ENCODE measurements at places on chromosomes 12 and 14.
A peak's percentile ranks its signal among the peaks of the same experiment; 100 is the strongest.

GRCh38 chr14:95069018-95069417 lies 88.3 kb downstream of the DICER1 start:
- DNase-seq, result no peak

DNA sequence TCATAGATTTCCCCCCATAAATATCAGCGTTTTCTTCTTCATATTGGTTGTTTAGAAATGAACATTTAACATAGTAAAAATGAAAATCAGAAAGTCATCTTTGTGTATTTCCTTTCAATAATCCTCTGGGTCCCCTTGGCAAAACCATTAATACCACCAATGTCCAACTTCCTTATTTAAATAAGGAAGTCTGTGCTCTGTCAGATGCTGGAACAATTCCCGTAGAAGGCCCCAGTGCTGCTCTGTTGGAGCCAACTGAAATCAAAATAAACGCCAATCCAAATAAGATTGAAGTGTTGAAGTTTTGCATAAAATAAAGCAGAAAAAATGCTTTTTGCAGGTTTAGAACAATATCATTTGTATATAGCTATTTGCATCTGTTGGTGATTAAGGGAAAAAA lies 93.1 kb downstream of the PPM1H start:
- DNase-seq, result no peak

DNA sequence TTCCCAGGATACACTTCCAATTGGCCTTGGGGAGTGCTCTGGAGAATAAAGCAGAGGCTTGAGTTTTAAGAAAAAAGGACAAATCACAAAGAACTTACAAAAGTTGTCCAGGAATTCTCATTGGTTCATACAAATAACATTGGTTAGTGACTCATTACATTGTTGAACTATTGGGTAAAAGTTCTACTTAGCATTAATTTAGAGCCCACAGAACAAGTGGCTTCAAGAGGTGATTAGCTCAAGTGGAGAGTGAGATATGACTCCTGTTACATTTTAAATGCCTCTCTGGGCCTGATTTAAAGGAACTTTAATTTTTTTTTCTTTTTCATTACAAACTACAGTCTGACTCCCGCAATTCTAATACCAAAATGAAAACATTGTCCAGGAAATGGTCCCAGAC lies 72.9 kb downstream of the ASCL4 start:
- DNase-seq, result no peak

DNA sequence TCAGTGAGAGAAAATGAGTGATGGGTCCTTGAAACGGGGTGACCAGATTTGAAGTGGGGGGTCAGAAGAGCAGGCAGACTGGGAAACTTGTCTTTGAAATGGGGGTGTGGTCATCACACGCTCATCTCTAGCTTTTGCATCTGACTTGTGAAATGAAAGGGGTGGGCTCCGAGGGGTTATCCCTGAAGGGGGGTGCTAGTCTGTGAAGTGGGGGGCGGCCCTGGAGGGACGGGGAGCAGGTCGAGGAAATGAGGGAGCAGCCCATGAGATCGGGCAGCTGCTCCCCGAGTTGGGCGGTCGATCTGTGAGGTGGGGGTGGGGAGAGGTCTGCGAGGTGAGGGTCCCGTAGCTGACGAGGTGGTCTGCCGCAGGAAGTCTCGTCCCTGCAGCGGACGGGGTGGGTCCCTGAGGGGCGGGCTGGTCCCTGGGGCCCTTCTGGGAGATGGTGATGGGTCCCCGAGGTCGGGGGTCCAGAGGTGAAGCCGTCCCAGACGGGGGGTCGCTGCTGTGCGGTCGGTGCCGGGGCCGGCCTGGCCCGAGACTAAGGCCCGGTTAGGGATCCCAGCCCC lies 542 bp downstream of the PXN start:
- DNase-seq, result no peak

- DNase-seq, result no peak
Measured at GRCh38 chr14:61591862-61592261, 103.5 kb upstream of the HIF1A start.

- DNase-seq, result no peak
Measured at GRCh38 chr12:18955594-18955993, 173.9 kb upstream of the PLEKHA5 start.

GRCh38 chr14:94545131-94545841 lies 16.0 kb upstream of the SERPINA4 start:
- DNase-seq, result no peak

DNA sequence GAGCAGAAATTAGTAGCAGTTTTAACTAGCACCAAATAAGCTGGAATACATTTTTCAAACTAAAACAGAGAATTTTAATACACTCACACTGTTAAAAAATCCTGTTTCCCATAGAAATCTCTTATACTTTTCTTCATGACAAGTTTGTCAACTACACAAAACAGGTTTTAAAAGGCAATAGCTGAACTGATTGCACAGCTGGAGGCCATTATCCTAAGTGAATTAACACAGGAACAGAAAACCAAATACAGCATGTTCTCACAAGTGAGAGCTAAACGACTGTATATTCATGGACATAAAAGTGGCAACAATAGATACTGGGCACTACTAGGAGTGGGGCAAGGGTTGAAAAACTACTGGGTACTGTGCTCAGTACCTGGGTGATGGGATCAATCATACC lies 11.6 kb upstream of the HAL start:
- no peak for DNase-seq

- DNase-seq, result no peak
Measured at GRCh38 chr12:109951136-109951535, 45.0 kb downstream of the GIT2 start.

DNA sequence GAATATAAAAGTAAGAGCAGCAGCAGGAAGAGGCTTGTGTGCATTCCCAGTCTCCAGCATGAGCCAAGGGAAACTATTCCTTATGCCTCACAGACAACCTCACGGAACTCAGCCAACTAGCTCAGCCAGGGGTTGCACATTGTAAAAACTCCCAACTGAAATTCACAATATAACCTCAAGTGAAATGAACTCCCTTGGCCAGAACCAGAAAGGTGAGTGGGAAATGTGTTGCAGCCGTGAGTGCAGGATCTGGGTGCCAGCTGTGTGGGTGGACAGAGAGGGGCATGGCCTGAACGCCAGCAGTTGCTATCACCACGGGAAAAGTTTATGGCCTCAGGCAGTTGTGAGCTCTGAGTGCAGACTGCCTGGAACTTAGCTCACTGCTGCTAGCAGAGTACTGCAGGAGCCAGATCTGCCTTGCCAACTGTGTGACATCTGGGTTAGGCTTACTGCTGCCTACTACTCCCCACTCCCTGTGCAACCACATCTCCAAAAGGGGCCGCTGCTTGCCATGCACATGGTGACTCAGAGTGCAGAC lies 2.3 kb upstream of the CLEC1A start:
- no peak for DNase-seq

DNA sequence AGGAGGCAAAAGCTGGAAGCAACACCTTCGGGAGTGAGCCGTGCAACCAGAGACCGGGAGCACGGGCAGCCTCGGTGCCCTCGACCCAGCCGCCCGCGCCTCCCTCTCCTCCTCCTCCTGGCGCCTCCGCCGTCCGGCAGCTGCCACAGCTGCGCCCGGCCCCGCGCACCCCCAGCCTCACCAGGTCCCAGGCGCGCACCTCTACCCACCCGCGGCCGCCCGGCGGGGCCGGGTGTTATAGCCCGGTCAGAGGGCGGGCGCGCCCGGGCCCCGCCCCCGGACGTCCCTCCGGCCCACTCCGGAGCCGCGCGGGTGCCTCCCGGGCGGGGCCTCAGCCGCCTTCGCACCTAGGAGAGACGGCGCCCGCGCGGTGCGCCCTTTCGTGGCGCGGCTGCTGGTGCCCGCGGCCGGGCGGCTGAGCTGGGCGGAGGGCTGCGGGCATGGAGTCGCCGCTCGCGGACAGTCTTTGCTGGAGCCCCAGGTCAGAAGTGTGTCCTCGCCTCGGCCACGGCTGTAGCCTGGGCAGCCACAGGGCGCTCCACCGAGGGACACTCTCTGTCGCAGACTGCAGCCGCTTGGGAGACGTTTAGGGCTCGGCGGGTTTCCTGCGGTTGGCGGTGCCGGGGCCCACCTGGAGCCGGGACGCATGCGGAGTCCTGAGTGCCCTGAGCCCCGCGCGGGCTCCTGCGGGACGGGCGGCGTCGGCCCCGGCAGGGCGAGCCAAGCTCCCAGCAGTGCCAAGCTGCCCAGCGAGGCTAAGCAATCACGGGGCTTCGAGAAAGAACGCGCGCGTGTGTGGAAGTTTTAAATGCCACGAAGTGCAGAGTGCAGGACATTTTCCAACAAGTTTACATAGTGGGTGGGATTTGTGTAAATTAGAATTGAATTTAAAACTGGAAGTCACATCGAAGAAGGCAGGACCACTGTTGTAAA lies at the start of gene CPM:
TSS of gene CPM (minus strand) at position 211 of the 933 bp plus-strand sequence. CDS start 334 bp downstream, outside the sequence.
- peak; percentile 33 for DNase-seq

DNA sequence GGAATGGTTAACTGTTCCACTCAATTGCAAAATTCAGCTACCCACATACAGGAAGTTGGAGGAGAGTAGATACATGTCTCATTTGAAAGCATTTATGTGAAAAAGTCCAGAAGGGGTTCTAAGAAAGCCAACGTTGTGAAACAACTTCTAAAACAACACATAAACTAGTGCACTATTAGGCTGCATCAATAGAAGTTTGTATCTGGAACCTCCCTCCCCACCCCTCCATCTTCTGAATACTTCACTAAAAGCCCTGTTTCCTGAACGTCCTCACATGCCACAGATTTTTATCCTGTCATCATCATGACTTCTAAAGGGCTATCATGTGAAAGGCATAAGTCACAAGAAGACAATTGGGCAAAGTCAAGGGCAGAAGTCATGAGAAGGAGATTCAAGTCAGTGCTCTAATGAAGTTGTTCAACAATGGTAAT lies 5.5 kb downstream of the KRT79 start:
- DNase-seq, result no peak

DNA sequence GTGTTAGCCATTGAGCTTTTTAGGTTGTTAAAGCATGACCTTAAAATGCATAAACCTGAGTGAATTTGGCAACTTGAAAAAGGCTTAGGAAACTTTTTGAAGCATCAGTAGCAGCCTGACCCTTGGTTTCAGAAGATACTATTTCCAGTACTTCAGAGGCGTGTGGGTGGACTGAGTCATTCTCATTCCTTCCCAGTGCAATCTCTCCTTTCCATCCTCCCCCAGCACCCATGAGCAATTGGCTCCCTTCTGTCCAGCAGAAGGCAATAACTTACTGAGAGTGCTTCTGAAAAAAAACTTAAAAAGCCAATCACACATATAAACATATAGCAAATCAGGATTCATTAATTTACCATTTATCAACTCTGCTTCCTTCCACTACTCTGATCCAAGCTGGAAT lies 299.3 kb upstream of the STXBP6 start:
- DNase-seq, result no peak

GRCh38 chr12:93706387-93706786 lies 29.2 kb downstream of the CRADD start:
- no peak for DNase-seq

GRCh38 chr14:34436960-34437728 lies 24.9 kb downstream of the SPTSSA start:
- no peak for DNase-seq

GRCh38 chr14:61678975-61679374 lies 16.3 kb upstream of the HIF1A start:
- DNase-seq, result no peak

DNA sequence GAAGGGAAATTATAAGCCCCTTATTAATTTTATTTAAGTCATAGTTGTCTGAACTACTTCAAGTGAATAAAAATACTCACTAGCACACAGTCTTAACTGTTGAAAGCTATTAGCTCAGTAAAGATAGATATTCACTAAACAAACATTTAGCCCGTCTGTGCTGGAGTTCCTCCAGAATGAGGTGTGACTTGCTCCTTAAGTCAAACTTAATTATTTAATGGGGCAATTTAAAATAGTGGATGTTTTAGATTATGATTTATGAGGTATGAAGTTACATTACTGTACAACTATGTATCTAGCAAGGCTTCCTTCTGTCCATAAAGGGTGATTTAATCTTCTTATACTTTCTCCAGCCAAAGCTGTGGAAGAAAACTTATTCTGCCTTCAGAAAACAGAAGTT lies 414.0 kb upstream of the FLRT2 start:
- no peak for DNase-seq

DNA sequence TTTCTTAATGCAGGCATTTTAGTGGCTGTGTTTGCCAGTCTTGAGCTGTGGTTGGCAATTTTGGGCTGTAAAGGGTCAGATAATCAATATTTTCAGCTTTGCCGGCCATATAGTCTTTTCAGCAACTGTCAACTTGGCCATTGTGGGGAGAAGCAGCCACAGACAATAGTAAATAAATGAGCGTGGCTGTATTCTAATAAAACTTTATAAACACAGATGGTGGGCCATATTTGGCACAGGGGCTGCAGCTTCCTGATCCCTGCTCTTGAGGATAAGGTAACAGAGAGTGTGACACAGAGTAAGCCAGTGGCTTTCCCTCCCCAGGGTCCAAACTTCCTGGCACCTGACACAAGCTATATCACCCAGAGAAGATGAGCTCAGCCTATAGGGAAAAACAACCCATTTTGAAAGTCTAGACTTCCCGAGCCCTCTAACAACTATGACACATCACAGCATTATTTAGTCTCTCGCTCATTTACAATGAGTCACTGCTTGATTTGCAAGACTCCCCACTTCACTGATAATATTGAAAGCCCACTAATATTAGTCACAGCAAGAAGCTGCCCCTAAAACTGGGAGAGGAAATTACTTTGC lies 163.1 kb upstream of the TMPO start:
- DNase-seq, result no peak

GRCh38 chr12:131511391-131511802 lies 199.5 kb upstream of the SFSWAP start:
- peak; percentile 27 for DNase-seq

DNA sequence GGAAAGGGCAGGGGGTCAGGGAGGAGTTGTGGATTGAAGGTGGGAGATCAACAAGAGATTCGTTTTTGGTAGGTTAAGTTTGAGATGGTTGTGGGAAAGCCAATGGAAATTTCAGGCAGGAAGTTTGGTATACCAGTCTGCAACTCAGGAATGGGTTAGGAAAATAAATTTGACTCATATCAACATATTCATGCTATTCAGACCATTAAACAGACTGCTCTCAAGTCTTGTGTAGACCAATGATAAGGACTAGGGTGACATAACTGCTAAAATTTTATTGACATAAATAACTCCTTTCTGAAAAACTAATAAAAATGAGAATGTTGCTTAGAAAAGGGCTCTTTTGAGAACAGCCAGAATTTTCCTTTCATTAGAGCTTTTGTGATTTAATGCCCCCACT lies 60.0 kb downstream of the PLEKHA5 start:
- DNase-seq, result no peak

All from stimulated activated naive CD4-positive, alpha-beta T cell (primary cell).